ENCODE measurements at places on chromosomes 11 and 22.

- DNase-seq, result no peak
Observed at GRCh38 chr11:57223601-57224000, 13.4 kb downstream of the APLNR start.

- no peak for DNase-seq
Observed at GRCh38 chr11:123186286-123186685, 8.8 kb downstream of the CLMP start.

- peak; percentile 53 for DNase-seq
Observed at GRCh38 chr22:32411402-32411801, 645 bp downstream of the RTCB start.

- no peak for DNase-seq
Observed at GRCh38 chr11:7849018-7849417, 52.3 kb upstream of the OR5P2 start.

- no peak for DNase-seq
Observed at GRCh38 chr11:9947231-9947864, 283.5 kb downstream of the SWAP70 start.

DNA sequence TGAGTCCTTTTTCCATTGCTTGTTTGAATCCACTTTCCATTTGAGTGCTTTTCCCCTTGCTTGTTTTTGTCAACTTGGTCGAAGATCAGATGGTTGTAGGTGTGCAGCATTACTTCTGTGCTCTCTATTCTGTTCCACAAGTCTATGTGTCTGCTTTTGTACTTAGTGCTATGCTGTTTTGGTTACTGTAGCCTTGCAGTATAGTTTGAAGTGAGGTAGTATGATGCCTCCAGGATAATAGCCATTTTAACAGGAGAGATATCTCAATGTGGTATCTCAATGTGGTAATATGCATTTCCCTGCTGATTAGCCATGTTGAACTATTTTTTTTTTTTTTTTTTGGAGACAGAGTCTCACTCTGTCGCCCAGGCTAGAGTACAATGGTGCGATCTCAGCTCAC is 16.7 kb downstream of the ACRV1 start:
- no peak for DNase-seq

DNA sequence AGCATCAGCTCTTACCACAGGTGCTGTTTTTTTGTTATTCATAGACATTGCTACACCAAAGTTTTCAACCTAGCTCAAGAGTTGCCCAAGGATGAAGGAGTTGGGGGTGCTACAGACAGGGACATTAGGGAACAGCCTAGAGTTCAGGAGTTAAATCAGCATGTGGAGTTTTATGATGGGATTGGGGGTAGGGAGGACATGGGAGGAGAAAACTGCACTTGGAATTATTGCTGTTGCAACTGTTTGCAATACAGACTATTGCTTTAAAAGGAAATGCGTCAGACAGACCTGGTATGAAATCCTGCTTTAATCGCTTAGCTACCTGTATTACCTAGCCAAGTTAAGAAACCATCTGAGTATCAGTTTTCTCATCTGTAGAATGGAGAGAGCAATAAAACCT is 6.3 kb downstream of the TMA7B start:
- DNase-seq, result no peak

DNA sequence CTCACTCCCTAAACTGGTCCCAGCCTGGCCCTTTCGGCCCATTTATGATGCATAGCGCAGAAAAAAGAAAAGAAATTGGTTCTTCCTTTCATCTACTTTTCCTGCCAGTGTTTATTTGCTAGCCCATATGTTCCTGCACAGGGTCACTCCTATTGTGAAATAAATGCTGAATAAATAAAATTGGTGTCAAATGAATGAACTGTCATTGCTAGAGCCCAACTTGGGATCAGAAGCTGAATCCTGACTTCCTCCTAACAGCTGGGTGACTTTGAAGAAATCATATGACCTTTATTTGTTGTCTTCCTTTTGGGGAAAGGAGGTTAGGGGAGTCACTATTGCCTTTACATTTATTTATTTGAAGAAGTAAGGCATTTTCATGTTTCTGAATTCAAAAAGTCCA is 92.0 kb downstream of the PRR5L start:
- no peak for DNase-seq

- DNase-seq, result no peak
Observed at GRCh38 chr11:95792200-95792599, 1.9 kb downstream of the CEP57 start.

GRCh38 chr22:34761111-34761510 is 304.8 kb upstream of the ISX start:
- no peak for DNase-seq

- peak; percentile 33 for DNase-seq
Observed at GRCh38 chr11:3000032-3000961, 8.2 kb upstream of the NAP1L4 start.

DNA sequence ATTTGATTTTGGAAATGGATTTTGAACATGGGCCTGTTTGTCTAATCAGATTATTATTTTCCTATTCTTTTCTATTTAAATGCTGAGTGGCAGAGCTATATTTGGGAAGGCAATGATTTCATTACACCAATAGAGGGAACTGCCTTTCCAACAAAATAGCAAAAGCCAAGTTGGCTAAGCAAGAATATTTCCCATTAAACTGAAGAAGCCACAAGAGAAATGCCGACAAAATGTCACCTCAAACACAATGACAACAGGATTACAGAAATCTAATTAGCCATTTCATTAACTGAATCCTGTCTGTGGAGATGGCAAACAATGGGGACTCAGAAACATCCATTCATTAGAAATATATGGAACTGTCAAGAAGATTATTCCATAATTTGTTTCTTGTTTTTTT is 1593.1 kb upstream of the RAG2 start:
- DNase-seq, result no peak

DNA sequence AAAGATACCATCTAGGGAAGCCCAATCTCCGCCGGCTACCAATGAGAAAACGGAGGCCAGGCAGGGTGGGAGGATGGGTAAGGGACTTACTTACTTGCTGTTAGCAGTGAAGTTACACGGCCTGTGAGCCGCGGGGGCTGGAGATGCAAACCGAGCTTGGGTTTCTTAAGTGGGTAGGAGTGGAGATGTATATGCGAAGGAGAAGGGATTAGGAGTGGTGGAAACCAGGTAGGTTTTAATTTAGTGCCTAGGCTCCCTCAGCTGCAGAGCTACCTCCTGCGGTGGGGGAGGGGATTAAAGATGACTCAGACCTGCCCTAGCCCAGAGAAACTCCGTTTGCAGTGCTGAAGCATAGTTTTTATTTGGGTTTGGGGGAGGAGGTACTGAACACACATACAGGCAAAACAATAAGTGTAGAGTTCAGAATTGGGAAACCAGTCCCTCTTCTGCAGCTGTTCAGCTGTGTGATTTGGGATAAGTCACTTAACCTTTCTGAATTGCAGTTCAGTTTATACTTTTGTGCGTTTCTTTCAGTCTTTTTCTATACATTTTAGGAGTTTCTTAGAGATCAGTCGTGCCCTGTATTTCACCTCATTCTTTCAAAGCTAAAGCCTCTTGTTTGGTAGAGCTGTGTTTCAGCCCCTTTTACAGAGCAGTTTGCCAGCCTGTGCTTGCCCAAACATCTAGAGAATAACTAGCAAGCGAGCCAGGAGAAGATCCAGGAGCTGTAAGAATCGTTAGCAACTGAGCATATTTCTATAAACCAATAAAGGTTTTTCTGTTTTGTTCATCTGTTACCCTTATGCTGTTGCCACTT is 596 bp upstream of the TNRC6B start:
- peak; percentile 70 for DNase-seq

GRCh38 chr22:20242393-20243175 is 25.5 kb downstream of the RTN4R start:
- no peak for DNase-seq

- no peak for DNase-seq
Observed at GRCh38 chr11:2665526-2666400, 34.0 kb downstream of the KCNQ1OT1 start.

DNA sequence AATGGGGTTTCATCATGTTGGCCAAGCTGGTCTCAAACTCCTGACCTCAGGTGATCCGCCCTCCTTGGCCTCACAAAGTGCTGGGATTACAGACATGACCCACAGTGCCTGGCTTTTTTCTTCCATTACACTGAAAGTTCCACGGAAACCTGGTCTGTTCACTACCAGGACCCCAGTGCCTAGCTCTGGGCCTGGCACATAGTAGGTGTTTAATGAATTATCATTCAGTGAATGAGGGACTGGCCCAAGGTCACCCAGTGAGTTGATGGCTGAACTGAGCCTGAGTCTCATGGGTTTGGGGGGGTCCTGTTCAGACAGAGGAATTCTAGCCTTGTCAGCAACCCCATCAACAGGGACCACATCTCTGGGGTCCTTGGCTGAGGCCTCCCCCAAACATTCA is 3.1 kb downstream of the C11orf86 start:
- no peak for DNase-seq

GRCh38 chr11:120494595-120494994 is 17.0 kb upstream of the GRIK4 start:
- no peak for DNase-seq

DNA sequence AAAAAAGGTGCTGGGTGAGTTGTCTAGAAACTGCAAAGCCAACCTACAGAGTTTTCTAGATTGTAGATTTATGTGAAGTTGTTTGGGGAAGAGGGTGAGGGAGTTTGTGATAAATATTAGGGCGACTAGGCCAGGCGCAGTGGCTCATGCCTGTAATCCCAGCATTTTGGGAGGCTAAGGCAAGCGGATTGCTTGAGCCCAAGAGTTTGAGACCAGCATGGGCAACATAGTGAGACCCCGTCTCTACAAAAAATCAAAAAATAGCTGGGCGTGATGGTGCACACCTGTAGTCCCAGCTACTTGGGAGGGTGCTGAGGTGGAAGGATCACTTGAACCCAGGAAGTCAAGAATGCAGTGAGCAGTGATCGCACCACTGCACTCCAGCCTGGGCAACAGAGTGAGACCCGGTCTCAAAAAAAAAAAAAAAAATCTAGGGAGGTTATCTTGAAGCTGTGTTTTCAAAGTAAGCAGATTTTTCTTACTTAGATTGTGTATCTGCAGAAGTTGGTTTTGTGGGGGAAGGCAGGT is 844 bp downstream of the APOL6 start:
- no peak for DNase-seq

GRCh38 chr11:86499723-86500129 is 125.0 kb downstream of the CCDC81 start:
- DNase-seq, result no peak

DNA sequence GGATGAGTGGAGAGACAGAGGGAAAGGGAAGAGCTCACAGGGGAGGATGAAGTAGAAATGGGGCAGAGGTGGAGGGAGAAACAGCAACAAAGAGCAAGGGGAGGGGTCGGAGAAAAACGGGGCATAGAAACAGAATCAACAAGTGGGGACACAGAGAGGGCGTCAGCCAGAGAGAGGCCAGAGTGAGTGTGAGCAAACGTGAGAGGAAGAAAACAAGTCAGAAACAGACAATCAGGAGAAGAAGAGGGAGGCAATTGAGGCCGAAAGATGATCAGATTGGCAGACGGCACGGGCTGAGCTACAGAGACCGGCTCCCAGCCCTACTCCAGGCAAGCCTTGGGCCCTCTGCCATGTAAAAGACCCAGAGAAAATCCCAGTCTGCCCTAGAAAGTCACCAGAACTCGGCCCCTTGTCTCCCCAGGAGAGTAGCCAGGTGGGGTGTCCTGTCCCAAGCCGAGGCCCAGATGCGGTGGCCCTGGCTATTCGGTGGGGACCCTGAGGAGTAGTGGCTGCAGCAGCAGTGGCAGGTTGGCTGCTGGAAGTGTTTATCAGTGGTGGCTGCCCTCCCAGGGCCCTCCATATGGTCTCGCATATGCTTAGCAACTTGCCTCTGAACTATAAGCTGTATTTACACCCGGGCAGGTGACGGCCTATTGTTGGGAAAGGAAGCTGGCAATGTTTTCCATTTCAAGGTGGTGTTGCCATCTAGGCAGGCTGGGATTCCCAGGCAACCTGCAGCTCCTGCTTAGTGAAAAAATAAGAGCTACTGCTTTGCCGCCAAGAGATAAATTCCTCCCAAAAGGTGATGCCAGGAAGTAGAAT is 14.8 kb upstream of the TSPAN18 start:
- no peak for DNase-seq

GRCh38 chr11:61353131-61354067 is 8.3 kb downstream of the CYB561A3 start:
- no peak for DNase-seq

GRCh38 chr11:57674251-57674650 is 6.3 kb downstream of the ZDHHC5 start:
- DNase-seq, result no peak

- no peak for DNase-seq
Observed at GRCh38 chr11:21040630-21041029, 371.2 kb downstream of the NELL1 start.

DNA sequence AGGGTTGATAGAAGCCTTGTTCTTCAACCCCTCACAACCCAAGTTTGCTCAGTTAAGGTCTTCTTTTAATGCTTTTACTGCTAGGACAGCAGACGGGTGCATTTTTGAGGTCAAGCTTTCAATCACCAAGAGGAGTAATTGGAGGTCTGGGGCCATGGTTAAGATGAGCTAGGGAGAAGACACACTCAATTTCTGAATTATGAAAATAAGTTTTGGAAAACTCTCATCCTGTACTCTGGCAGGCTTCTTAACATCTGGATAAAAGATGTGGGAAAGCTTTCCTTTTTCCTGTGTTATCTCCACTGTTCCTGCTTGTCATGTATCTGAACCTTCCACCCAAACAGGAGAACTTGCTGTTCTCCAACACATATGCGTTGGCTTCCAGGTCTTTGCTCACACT is 9.7 kb downstream of the ABTB2 start:
- DNase-seq, result no peak

GRCh38 chr22:44305888-44306287 is 6.9 kb downstream of the SHISAL1 start:
- no peak for DNase-seq

DNA sequence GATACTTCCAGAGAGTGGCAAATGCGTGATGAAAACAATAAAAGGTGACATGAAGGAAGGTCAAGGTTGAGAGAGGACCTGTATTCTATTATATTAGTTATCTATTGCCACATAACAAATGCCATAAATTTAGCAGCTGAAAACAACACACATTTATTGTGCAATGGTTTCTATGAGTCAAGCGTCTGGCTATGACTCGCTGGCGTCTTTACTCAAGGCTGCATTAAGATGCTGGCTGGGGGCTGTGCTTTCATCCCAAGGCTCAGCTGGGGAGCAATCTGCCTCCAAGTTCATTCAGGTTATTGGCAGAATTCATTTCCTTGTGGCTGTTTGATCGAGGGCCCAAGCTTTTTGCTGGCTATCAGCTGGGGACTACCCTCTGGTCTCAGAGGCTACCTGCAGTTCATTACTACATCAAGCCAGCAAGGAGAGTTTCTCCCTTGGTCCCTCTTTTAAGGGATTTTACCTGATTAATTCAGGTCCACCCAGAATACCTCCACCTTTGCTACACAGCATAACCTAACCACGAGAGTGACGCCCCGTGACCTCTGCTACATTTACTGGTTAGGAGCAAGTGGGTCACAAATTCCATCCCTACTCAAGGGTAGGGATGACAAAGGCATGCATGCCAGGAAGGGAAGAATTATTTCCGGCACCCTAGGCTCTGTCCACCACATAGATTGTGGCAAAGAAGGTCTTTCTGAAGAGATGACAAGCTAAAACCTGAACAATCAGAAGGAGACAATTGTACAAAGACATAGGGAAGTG is 549.1 kb downstream of the MN1 start:
- DNase-seq, result peak; percentile 77

GRCh38 chr11:122319691-122320620 is 203.9 kb upstream of the BLID start:
- no peak for DNase-seq
